Activated CD8-positive, alpha-beta memory T cell treated with anti-CD3 and anti-CD28 coated beads for 1 hour (primary cell): ENCODE measurements at places on chromosomes 5 and 9.

DNA sequence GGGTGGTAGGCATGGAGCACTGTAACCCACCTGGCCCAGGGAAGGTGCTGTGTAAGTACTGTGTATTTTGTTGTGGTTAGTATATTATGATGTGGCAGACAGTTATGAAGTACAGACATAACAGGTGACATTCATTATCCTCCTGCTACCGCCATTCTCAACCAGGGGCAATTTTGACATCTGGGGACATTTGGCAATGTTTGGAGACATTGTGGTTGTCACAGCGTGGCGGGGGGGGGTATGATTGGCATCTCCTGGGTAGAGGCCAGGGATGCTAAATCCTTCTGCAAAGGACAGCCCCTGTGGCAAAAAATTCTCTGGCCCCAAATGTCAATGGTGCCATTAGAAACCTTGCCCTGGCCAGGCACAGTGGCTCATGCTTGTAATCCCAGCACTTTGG, 9.8 kb upstream of the RPL26L1 start:
- no peak for DNase-seq

GRCh38 chr5:159514229-159514810, 184.0 kb upstream of the IL12B start:
- DNase-seq: no peak

DNA sequence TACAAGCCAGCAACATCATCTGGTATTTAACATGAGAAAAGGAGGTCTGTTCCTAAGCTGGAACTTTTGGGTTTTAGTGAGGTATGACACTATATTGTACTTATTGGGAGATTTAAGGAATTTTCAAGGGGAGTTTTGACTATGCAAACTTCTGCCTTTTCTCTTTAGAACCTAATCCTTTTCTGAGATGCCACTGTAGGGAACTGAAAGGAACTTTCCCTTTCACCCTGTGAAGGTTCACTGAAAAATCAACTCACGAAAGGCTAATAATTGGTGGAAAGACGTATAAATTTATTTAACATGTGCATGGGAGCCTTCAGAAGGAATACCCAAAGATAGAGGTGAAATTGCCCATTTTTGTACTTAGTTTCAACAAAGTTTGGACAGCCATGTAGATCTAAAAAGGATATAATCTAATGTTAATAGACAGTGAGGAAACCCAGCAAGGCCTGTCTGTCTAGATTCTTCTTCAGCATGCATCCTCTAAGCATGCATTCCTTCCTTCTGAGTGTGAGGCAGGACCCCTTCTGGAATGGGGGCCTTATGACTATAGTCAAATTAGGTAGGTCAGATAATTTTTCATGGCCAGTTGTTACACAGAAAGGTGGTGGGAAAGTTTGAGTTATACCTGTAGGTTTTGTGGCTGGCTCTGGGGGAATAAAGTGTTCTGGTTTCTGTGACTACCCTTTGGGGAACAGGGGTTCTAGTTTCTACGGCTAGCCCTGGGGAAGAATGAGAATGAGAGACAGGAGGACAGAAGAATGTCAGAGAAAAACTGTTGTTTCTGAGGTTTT, 200.3 kb downstream of the C9orf152 start:
- no peak for DNase-seq

GRCh38 chr5:97618721-97619120, 435.7 kb upstream of the RIOK2 start:
- DNase-seq: no peak

- DNase-seq: no peak
Observed at GRCh38 chr9:107177243-107177839, 105.7 kb upstream of the RAD23B start.
